ENCODE measurements at places on chromosomes 1 and 21.

DNA sequence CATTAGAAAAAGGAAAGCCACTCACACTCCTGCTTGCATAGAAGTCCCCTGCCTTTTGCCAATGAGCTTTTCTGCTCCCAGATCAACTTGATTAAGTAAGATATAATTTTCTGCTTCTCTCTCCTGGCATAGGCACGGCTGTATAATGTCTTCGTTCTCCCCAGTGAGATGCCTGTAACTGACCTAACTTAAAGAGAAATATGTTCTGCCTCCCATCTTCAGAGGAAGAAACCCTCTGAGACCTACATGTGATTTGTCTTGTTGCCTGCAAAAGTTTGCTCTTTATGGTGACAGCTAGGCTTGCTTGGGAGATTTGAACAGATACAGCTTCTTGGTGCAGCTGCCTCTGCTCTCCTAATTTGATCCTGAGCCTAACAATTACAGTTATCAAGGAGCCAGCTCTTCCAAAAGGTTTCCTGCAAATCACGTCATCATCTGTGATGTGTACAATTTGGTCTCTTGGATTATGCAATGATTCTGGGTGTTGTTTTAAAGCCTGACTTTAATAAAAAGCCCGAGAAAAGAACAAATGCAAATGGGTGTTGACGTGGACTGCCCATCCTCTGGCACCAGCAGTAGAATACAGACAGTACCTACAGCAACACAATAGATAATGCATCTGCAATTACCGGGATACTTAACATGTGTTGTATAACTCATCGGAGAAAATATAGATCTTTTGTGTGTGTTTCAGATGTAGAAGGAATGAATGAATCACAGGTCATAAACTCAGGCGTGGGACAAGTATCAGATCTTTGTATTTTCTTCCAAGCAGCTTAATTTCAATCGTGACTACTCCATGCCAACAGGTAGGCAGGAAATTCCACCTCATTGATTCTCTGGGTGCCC lies 76.2 kb upstream of the KAZN start:
- DNase-seq: no peak

- DNase-seq: no peak
Observed at GRCh38 chr1:156667610-156667967, 9.6 kb downstream of the NES start.

DNA sequence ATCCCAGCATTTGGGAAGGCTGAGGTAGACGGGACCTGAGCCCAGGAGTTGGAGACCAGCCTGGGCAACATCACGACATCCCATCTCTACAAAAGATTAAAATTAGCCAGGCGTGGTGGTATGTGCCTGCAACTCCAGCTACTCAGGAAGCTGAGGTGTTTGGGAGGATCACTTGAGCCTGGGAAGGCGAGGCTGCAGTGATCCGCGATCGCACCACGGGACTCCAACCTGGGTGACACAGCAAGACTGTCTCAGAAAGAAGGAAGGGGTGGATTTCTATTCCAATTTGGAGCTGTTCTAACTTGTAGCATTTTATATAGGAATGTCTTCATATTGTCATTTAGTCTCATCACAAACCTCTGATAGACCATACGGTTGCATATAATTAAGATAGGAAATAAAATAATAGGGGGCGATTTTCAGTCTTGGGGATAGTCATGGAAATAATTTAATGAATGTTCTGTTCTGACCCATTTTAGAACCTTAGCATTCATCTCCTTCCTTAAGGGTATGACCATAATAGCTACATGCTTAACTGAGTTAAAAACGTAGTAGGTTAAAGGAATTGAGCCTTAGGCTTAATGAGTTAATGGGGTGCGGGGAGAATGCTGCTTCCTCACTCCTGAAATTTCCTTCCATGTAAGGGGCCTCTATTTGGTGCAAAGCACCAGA lies 93.1 kb downstream of the ADCY10 start:
- DNase-seq: no peak

GRCh38 chr1:56481140-56481694 lies 98.1 kb downstream of the PLPP3 start:
- DNase-seq: no peak

DNA sequence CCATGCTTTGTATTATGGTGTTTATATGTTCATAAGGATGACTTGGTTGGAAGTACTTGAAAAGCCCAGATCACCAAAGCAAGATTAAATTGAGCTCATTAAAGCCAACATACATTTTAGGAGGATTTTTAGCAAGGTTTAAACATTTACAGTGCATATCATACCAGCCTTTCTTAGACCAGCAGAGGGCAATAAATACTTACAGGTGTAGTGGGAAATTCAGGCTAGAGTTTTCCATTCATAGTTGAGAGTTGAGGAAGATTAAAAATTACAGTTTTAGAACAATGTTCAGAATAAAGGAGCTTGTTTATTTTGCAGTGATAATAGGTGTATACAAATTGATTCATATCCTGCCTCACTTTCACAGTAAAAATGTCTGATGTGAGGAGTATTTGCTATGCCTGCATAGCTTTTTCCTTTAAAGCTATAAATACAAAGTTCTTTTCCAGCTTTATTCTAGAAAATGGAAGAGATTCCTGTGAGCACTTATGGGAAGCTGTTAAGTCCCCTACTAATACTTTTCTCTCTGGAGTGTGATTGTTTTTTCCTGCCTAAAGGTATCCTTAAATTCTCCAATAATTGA lies 35.3 kb downstream of the DTL start:
- no peak for DNase-seq

DNA sequence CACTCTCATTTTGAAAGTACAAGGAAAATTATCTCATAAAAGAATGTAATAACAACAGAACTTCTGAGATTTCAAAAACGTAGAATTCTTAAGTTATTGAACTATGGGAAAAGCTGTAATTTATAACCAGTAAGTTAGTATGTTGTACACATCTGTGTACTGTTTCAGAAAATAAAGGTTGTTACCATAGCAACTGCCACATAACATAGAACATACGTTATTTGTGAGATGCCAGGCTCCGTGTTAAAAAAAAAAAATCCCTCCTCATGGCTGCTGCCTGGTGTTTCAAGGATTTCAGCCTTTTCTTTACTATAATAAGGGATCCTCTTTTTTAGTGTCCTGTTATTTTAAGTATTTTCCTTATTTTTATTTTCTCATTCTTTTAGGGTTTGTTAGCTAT lies 79.5 kb downstream of the RWDD3 start:
- no peak for DNase-seq

GRCh38 chr1:162954824-162955223 lies 93.8 kb upstream of the CCDC190 start:
- DNase-seq: no peak

DNA sequence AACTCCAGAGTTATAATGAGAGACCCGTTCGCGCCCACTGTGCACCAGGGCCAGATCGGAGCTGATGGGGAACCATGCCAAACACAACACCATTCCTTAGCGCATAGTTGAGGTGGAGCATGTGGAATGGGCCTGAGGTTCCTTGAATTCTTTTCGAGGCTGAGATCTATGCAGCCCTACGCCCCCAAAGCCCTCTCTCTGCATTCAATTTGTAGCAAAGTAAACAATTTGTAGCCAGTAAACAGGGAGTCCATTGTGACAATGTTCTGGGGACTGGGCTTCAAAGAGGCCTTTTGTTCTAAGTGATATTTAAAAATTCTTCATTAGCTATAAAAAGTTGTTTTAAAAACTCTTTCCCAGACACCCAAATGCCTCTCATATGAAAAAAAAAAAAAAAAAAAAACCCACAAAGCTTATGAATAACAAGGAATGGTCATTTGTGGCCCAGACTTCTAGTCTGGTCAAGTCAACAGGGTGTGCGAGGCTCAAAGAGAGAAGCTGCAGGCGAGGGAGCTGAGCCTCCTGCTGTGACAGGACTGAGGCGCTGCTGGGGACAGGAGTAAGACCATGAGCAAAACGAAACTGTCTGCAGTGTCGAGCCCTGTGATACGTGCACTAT lies 30.6 kb upstream of the KCNE2 start:
- DNase-seq: no peak

GRCh38 chr1:109895720-109896504 lies 14.7 kb upstream of the CSF1 start:
- peak; percentile 27 for DNase-seq

GRCh38 chr1:63794939-63795378 lies 21.1 kb downstream of the ROR1 start:
- no peak for DNase-seq

GRCh38 chr1:41536361-41536802 lies 51.9 kb upstream of the EDN2 start:
- DNase-seq: no peak

GRCh38 chr1:101453844-101454243 lies 217.0 kb downstream of the S1PR1 start:
- DNase-seq: no peak

DNA sequence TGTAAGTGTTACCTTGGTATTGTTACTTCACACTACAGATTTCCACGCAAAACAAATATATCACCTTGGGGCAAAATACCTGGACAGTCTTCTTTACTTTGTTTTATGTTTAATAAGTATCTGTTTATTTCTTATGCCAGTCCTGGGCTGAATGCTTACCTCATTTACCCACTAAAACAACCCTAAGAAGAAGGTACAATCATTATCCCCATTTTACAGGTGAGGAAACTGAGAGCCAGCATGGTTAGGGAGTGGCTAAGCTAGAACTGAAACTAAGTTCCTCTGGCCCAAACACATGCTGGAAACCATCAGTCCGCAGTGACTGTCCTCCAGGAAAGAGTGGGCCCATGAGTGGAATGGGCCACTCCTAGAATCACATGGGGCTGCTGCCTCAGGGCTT lies 13.0 kb upstream of the GUCA2B start:
- DNase-seq: no peak

- DNase-seq: peak; percentile 61
Observed at GRCh38 chr1:64933296-64934070, 32.9 kb downstream of the JAK1 start.

- DNase-seq: no peak
Observed at GRCh38 chr1:213287987-213288386, 236.9 kb downstream of the RPS6KC1 start.

GRCh38 chr1:223843934-223844786 lies 1.6 kb downstream of the TP53BP2 start:
- no peak for DNase-seq

DNA sequence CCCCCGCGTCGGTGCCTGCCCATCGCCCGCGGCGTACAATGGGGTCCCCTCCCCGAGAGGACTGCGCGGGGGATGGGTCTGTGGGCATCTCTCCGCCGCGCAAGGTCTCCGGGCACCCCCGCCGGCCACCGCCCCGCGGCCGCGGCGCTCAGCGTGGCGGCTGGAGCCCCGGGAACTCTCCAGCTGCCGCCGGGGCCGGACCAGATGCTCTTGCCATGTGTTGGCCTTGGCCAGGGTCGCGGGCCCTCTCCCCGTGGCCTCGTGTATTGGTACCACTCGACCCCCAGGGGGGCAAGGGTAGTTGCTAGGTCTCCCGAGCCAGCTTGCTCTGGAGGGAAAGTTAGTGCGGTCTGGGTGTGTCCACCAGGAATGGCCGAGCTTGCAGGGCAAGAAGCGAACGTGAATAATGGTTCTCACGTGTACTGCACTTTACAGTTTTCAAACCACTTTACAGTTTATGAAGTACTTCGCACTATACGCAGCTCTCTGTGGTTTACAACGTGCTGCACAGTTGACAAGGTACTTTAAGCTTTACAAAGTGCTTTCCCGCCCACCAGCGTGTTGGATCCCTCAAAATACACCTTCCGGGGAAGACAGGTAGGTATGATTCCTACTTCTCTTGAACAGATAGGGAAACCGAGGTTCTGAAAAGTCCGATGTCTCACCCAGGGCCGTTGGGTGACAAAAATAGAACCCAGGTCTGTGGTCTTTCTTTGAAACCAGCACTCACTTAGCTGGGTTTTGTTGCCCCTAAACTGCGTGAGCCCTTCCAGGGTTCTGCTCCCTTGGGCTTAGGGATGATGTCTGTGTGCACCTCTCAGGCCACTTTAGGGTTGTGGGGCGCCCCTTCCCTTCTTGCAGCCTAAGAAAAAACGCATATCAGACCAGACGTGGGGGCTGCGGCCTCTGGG lies 1.2 kb downstream of the EPHB2 start:
- DNase-seq: no peak

GRCh38 chr1:229986737-229987337 lies 80.2 kb upstream of the GALNT2 start:
- no peak for DNase-seq

- no peak for DNase-seq
Observed at GRCh38 chr1:31897526-31898100, 40.6 kb downstream of the PTP4A2 start.

- DNase-seq: no peak
Observed at GRCh38 chr1:231159963-231160761, 1.7 kb upstream of the TRIM67 start.

- no peak for DNase-seq
Observed at GRCh38 chr1:54709547-54710292, 5.9 kb upstream of the TTC4 start.

DNA sequence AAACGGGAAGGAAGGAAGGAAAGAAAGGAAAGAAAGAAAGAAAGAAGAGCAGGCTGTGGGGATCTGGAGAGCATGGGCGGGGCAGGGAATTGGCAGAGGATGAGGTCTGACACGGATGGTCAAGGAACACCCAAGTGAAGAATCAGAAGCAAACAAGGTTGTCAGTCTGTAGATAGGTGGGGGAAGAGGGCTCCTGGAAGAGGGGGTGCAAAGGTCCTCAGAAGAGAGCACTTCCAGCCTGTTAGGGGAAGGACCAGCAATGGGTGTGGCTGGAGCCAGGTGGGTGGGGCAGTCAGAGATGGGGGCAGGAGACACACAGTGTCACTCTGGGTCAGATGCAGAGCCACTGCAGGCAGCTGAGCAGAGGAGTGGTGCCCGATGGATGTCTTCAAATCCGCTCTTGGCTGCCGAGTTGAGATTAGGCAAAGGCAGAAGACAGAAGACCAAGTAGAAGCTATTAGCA lies 11.0 kb upstream of the PLA2G2C start:
- no peak for DNase-seq

DNA sequence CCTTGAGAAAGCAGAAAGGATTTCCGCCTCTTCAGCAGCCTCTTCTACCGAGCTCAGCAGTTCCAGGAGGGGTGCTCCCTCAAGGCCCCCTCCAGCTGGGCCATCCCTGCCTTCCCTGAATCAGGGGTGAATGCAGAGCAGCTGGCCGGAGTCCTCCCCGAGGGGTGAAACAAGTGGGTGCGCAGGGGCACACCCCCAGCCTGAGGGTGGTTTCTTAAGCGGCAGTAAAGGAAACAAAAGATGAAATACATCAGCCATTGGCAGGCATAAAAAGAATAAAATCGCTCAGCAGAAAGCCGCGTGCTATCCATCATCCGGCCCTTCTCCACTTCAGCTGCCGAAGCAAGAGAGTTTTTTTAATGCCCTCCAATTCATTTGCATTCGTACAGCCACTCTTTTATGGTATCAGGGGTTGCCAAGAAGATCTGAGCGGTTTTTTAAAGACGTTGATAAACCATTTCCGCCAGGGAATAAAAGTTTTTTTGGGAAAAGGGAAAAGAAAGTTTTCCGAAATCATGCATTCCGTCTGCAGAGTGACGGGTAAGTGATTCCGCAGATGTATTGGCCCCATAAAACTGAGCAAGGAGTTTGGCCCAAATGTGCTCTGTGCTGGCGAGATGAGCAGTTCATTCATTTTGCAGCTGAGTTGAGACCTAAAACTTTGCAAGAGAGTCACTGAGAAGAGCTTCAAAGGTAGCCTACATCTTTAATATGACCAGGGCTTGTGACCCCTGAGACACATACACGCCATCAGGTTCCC lies 73.7 kb upstream of the ZC3H12A start:
- no peak for DNase-seq
